Activated CD4-positive, alpha-beta memory T cell treated with anti-CD3 and anti-CD28 coated beads, Interleukin-2, amount 10 ng/mL, durations not matched to agents 7 days and 5 days (primary cell): ENCODE measurements at places on chromosomes 5 and 9. TPM values are rescaled to one million over a fixed set of nuclear protein-coding genes. Genes with fewer than 3 reads are reported as not detected.
A peak's percentile ranks its signal among the peaks of the same experiment; 100 is the strongest.

DNA sequence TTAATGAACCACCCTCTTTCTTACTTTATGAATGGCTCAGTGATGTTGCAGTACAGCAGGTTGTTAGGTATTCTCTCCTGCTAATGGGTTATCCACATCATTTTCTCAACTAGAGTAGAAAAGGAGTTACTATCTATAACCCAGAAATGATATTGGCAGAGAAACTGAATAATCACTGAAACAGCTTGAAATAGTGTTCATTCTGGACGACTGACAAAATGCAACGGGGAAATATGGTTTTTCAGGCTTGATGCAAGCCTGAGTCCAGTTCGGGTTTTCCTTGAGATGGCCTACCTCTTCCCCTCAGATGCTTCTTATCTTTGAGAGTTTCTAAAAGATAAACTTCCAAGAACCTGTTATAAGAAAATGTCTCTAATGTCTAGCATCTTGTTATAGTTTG lies 187.3 kb downstream of the RAB3C start:
- no peak overlapping the region for H3K27ac ChIP-seq
- no peaks in the 10 kb centered on the region for H3K36me3 ChIP-seq
- DNase-seq, result no peak
- no peak overlapping the region for H3K4me3 ChIP-seq
- no peaks in the 10 kb centered on the region for H3K4me1 ChIP-seq

GRCh38 chr9:33254211-33254610 lies 10.3 kb downstream of the BAG1 start:
- no peak overlapping the region for H3K4me3 ChIP-seq
- H3K27ac ChIP-seq, result no peak overlapping the region
- H3K27me3 ChIP-seq, result no peaks in the 10 kb centered on the region
- peaks cover 7% of the 10 kb centered on the region for H3K4me1 ChIP-seq
- DNase-seq, result no peak
- peaks cover 53% of the 10 kb centered on the region for H3K36me3 ChIP-seq

- H3K36me3 ChIP-seq, result no peaks in the 10 kb centered on the region
- peaks cover 3% of the 10 kb centered on the region for H3K27me3 ChIP-seq
- no peak overlapping the region for H3K4me3 ChIP-seq
- H3K4me1 ChIP-seq, result no peaks in the 10 kb centered on the region
These were observed 129.0 kb downstream of the COL23A1 start for GRCh38 chr5:178461004-178461730.

- H3K4me3 ChIP-seq, result no peak overlapping the region
These were observed 807.7 kb downstream of the MTRR start for GRCh38 chr5:8676695-8677094.

DNA sequence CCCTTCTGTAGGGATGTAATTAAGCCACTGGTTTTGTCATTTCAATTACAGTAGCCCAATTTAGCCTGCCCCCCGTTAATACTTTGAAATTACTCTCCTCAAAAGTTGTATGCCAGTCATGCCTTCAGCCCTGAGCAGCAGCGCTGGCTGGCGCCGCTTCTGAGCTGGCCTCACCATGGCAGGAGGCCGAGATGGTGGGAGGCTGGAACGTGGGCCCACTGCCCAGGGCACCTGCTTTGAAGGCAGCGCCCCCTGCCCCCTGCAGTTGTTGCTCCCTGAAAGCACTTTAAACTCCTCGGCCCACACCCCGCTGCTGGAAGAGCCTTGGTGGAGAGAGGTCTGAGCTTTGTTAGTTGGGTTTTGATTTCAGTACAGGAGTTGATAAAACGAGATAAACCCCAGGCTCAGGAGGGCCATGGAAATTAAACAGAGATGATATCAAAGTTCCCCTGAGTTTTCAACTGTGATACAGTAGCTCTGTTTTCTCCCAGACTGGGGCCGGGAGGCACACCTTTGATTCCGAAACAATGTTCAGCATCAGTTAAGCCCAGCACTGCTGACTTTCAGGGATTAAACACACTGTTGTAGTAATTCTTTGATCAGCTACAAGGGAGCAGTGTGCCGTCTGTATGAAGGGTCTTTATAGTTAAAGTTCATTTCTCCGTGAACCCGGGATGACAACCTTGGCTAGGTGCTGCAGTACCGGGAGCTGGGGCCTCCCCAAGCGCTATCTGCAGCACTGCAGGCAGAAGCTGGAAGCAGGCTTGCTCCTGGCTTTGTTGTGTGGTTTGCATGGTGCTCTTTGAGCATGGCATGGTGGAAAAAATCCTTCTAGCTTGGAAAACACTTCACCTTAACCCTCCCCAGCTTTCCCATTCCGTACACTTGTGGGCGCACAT lies 9.5 kb downstream of the MVB12B start:
- no peaks in the 10 kb centered on the region for H3K4me1 ChIP-seq
- no peaks in the 10 kb centered on the region for H3K36me3 ChIP-seq
- no peaks in the 10 kb centered on the region for H3K27me3 ChIP-seq
- no peak for DNase-seq
- H3K4me3 ChIP-seq, result no peak overlapping the region
- H3K27ac ChIP-seq, result no peak overlapping the region

GRCh38 chr9:18896531-18897179 lies 136.4 kb downstream of the SAXO1 start:
- H3K27me3 ChIP-seq, result peaks cover 21% of the 10 kb centered on the region
- DNase-seq, result peak; percentile 48
- H3K27ac ChIP-seq, result peak overlapping the region; percentile 13

GRCh38 chr5:15737036-15737821 lies 237.2 kb downstream of the FBXL7 start:
- no peaks in the 10 kb centered on the region for H3K36me3 ChIP-seq
- no peaks in the 10 kb centered on the region for H3K4me1 ChIP-seq
- DNase-seq, result no peak
- H3K27ac ChIP-seq, result no peak overlapping the region

- DNase-seq, result no peak
- H3K27me3 ChIP-seq, result no peaks in the 10 kb centered on the region
- H3K36me3 ChIP-seq, result no peaks in the 10 kb centered on the region
- H3K4me1 ChIP-seq, result no peaks in the 10 kb centered on the region
- H3K4me3 ChIP-seq, result no peak overlapping the region
These were observed 100.5 kb upstream of the SPATA31D4 start for GRCh38 chr9:81827616-81828296.

GRCh38 chr5:20575571-20575970 lies 587.6 kb upstream of the CDH18 start:
- DNase-seq, result no peak
- no peaks in the 10 kb centered on the region for H3K27me3 ChIP-seq
- no peak overlapping the region for H3K4me3 ChIP-seq
- H3K36me3 ChIP-seq, result no peaks in the 10 kb centered on the region
- no peaks in the 10 kb centered on the region for H3K4me1 ChIP-seq
- no peak overlapping the region for H3K27ac ChIP-seq

DNA sequence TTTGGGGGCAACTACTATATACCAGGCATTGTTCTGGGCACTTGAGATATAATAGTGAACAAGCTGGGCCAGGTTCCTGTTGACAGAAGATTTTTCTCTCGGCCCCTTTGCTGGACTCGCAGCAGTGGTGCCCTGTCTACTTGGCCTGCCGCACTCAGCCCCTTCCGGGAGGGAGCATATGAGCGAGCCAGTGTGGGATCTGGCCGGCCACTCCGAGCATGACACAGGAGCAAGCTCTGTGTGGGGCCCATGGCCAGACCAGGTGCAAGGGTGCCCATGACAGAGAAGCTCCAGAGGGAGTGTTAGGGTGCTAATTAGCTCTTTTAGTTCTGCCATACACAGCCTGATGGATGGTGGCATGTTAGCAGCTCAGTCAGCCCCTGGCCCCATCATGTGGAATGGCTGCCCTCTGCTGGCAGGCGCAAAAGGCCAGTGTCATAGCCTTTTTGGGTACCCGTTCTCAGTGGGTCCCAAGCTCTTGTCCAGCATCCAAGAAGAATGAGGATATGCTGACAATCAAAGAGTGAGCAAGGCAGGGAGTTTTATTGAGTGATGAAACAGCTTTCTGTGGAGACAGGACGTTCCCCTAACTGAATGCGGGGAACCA lies 9.3 kb upstream of the KIF4B start:
- no peak overlapping the region for H3K4me3 ChIP-seq
- H3K27ac ChIP-seq, result no peak overlapping the region
- peaks cover 7% of the 10 kb centered on the region for H3K27me3 ChIP-seq
- peaks cover 4% of the 10 kb centered on the region for H3K4me1 ChIP-seq
- H3K36me3 ChIP-seq, result no peaks in the 10 kb centered on the region

GRCh38 chr5:12757035-12757434 lies 852.8 kb upstream of the CTNND2 start:
- DNase-seq, result no peak
- H3K4me3 ChIP-seq, result no peak overlapping the region
- H3K27me3 ChIP-seq, result no peaks in the 10 kb centered on the region
- H3K27ac ChIP-seq, result no peak overlapping the region
- H3K4me1 ChIP-seq, result no peaks in the 10 kb centered on the region
- no peaks in the 10 kb centered on the region for H3K36me3 ChIP-seq

DNA sequence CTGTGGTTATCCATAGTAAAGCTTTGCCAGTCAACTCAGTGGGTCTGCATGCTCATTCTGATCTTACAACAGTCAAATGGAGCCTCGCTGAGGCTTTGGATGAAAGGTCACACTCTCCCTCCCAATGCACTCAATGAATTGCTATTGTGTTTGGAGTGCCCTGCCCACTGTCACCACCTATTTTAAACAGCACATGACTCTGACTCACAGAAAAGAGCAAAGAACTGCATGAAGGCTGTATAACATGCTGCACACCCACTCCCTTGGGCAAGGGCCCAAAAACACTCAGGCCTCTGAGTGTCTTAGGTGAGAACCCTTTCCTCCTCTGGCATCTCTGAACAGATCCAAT lies 118.7 kb upstream of the CCDC112 start:
- H3K4me1 ChIP-seq, result no peaks in the 10 kb centered on the region
- H3K4me3 ChIP-seq, result no peak overlapping the region
- no peak overlapping the region for H3K27ac ChIP-seq
- no peak for DNase-seq

GRCh38 chr9:3124001-3124400 lies 280.1 kb upstream of the PUM3 start:
- H3K4me1 ChIP-seq, result no peaks in the 10 kb centered on the region
- no peak overlapping the region for H3K4me3 ChIP-seq
- DNase-seq, result no peak

DNA sequence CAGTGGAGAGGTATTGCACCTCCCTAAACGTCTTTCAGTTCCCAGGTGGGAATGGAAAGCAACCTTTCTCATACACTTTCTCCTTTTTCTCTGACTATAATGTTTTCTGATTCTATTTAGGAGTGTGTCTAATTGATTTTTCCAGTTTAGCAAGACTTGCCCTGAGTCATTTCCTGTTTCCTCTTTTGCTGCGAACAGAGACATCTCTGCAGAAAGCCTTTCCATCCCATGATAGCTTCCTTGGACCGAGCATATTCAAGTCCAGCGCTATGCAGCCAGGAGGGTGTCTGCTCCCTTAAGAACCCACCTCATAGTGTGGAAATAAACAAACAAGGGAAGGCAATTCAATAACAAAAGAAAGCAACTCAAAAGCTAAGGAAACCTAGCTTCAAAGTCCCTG lies 60.0 kb upstream of the CDH6 start:
- H3K4me1 ChIP-seq, result no peaks in the 10 kb centered on the region
- DNase-seq, result no peak
- no peak overlapping the region for H3K4me3 ChIP-seq

DNA sequence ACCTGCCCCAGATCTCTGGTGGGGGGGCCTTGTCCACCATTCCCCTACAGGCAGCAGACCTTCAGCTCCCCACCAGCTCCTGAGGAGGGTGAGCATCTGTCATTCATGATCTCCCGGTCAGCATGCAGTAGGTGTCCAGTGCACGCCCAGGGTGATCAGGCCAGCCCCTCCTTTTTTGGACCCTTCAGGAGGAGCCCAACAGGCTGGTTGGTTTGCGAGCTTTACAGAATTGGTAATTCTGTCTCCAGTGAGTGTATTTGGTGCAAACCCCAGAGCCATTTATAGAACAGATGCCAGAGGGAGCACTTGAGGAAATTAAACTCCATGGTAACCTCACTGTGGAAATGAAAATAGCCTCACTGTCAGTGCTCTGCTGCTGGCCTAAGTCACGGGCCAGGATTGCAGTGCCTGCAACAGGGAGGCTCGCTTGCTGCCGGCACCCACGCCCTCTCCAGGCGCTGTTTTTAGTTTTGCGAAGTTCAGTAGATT lies 23.4 kb downstream of the WNK2 start:
- no peak overlapping the region for H3K4me3 ChIP-seq
- DNase-seq, result no peak
- H3K27me3 ChIP-seq, result no peaks in the 10 kb centered on the region
- no peaks in the 10 kb centered on the region for H3K36me3 ChIP-seq
- peaks cover 5% of the 10 kb centered on the region for H3K4me1 ChIP-seq

DNA sequence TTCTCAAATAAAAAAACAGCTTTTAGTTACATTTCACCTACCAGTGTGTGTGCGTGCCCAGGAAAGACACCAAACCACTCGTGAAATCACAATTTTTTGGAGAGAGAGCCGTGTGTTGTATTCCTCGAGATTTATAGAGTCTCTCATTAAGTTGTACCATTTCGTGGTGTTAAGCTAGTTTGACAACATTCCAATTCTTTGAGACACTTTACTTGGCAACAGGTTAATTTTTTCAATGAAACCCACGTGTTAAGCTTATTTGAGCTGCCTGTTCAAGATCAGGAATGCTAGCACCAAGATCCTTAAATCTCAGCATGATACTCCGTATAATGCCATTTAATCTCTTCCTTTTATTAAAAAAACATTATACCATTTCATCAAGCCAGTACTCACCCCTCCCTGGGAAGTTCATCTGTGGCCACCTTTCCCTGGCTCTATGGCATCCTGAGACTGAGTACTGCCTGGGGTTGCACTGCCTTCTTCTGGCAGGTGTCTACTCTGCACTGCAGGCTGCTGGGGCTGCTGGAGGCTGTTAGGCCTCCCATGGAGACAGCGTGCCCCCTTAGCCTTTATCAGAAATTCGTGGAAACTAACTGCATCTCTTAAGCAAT lies 143.7 kb downstream of the ARHGAP26 start:
- DNase-seq, result no peak
- H3K36me3 ChIP-seq, result peaks cover 5% of the 10 kb centered on the region
- H3K27me3 ChIP-seq, result no peaks in the 10 kb centered on the region
- no peaks in the 10 kb centered on the region for H3K4me1 ChIP-seq
- no peak overlapping the region for H3K4me3 ChIP-seq

GRCh38 chr5:90248640-90249039 lies 160.9 kb downstream of the CETN3 start:
- H3K4me3 ChIP-seq, result no peak overlapping the region
- no peaks in the 10 kb centered on the region for H3K27me3 ChIP-seq
- no peaks in the 10 kb centered on the region for H3K4me1 ChIP-seq
- H3K36me3 ChIP-seq, result no peaks in the 10 kb centered on the region
- no peak overlapping the region for H3K27ac ChIP-seq

The PCDHGA5 gene
- total RNA-seq, result not detected

The ZNF658 gene
- total RNA-seq, result 3.2 TPM

The NUTM2F gene
- total RNA-seq, result not detected

The TRIM7 gene
- total RNA-seq, result 1.9 TPM

The GPR151 gene
- total RNA-seq, result not detected

The SAXO1 gene
- not detected for total RNA-seq

The FCN2 gene
- total RNA-seq, result not detected

The UHRF2 gene
- 77.3 TPM for total RNA-seq

The ADAMTS2 gene
- not detected for total RNA-seq
